Frontal cortex (tissue), 4 donors: ENCODE measurements at places on chromosomes 7 and 10.

GRCh38 chr7:159139639-159140038 lies 5.0 kb downstream of the VIPR2 start:
- DNase-seq: no peak

GRCh38 chr7:19030281-19030680 lies 87.2 kb downstream of the TWIST1 start:
- DNase-seq: no peak

DNA sequence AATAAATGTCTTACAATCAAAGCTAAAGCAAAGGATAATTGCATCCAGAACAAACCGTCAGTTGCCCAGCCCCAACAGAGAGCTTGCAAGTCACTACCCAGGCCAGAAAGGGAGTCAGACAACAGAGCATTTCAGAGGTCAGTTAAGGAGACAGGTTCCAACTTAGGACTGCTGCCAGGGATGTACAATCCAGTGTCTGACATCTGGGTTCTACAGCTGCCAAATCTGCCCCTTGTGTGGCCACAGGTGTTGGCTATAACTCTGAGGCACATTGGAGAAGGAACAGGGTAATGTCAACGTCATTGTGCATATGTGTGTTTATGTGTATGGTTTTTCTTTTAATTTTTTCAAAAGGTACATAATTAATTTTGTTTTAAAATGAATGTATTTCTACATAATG lies 85.2 kb upstream of the GLCCI1 start:
- no peak for DNase-seq

DNA sequence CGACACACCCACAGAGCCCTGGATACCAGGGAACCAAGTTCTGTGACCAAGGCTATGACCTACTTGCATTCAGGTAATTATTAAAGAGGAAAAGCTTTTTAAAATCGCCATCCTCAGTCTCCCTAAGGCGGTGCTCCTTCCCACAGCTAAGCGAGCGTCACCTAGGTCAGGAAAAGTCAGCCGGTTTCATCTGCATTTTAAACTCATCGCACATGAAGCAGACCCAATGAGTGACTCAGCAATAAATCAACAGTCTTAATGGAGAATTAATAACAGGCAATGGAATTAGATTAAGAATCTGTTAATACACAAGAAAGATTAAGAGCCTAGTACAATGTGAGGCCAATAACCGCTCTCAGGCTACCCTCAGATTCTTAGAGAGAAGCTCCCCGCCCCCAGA lies 59.2 kb downstream of the HSPA12A start:
- DNase-seq: no peak

GRCh38 chr7:157908006-157908782 lies 571.4 kb downstream of the DNAJB6 start:
- no peak for DNase-seq

DNA sequence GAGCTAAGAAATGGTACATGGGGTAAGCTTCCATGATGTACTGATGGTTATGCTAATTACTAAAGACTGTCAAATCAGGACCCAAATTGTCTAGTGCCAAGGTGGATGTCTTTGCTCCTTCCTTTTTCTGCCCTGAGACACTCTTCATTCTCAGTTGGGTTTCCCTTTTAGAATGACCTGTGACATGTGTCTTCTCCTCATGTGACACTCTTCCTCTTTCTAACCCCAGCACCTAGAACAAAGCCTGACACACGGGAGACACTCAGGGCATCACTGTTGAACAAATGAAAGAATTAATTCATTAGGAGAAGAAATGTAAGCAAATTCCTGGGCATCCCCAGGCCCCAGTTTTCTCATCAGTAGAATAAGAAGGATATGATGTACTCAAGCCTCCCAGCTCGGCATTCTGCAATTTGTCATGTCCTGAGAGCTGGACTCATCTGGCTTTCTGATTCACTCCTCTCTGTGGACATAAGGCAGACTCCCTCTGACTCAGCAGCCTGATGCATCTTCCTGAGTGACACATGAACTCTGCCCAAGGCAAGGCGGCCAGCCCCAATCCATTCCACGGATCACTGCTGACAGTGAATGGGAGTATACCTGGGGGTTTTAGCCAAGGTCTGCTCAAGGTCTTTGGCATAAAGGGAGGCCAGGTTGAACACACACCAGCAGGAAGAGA lies 473.8 kb downstream of the KCNMA1 start:
- DNase-seq: no peak

DNA sequence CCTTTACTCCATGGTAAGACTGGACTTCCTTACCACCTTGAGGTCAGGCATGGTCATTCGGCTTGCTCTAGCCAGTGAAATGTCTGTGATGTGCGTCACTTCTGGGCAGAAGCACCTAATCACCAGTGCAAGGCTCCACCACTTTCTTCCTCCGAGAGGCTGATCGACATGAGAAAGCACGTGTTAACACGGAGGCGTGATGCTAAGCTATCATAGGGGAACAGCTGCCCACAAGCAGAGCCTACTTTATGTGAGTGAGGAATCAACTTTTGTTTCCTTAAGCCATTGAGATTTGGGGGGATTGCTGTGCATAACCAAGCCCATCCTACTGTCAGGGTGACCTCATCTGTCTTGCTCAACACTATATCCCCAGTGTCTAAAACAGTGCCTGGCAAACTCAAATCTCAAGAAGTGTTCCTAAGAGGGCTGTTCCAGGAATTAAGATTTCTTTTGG lies 23.1 kb upstream of the SAR1A start:
- DNase-seq: no peak

- no peak for DNase-seq
Measured at GRCh38 chr10:46091828-46092523, 45.9 kb upstream of the MSMB start.

- no peak for DNase-seq
Measured at GRCh38 chr10:778626-779330, 89.3 kb upstream of the DIP2C start.

GRCh38 chr7:150435047-150435389 lies 15.4 kb upstream of the GIMAP8 start:
- DNase-seq: no peak

GRCh38 chr10:59995862-59996261 lies 89.5 kb upstream of the CCDC6 start:
- DNase-seq: no peak

DNA sequence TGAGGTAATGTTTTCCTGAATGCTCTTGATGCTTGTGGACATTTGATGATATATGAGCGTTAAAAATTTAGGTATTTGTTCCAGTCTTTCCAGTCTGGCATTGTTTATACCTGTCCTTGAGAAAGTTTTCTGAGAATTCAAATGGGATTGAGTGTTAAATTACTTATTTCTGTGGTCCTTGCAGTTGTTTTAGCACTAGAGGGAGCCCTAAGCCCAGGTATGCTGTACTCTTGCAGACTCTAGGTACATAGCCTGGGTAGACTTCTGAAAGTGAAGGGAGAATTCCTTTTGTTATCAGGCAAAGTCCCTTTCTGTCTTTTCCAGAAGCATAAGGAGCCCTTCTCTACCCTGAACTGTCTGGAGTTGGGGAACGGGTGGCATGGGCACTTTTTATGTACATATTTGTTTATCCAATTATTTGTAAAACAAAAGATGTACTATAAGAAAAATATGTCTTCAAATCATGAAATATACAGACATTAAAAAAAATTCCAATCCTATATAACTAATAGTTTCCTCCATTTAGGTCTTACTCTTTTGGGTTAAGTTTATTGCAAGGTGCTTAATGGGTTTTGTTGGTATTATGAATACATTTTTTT lies 262.1 kb downstream of the ATRNL1 start:
- DNase-seq: no peak

- DNase-seq: no peak
Measured at GRCh38 chr10:16566202-16566805, 44.6 kb upstream of the C1QL3 start.

DNA sequence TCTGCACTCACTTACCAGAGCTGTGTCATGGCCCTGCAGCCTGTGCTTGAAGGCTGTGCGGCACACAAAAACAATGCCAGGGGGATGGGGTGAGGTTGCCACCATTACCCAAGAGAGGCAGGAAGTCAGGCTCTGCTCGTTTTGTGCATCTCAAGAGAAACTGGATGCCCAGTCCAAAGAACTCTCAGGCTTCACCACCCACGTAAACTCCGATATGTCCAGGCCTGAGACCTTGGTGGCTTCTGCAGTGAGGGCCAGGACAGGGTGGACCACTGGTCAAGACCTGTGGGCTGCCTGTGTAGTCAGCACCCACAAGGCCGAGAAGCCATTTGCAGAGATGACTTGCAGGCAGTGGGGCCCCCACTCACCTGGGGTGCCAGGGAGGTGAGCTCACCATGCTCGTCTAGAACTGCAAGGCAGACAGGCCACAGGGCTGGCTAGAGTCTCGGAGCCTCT lies 54.7 kb upstream of the EBF3 start:
- DNase-seq: no peak

- DNase-seq: no peak
Measured at GRCh38 chr10:125455431-125455830, 227.5 kb downstream of the TEX36 start.

DNA sequence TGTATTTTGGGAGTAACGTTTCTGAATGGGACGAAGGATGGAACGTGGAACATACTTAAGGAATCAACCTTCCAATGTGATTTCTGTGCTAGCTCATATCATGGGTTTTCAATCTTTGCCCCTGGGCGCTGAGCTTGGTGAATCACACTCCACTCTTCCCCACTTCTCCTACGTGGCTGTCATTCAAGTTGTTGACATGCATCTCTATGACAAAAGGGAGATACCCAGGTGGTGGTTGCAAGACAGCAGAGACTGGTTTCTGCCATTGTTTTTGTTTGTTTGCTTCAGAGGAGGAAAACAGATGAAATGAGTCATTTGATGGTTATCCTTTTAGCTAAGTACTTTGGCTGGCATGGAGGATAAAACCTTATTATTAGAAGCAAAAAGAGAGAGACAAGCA lies 573.9 kb downstream of the GATA3 start:
- DNase-seq: no peak
